ENCODE measurements at places on chromosomes 5 and 9. TPM values are rescaled to one million over a fixed set of nuclear protein-coding genes. Genes with fewer than 3 reads are reported as not detected.

PPP1R26 gene
- 12.5 TPM for polyA plus RNA-seq

FAXDC2 gene
- 45.3 TPM for polyA plus RNA-seq

TNFSF15 gene
- 6.0 TPM for polyA plus RNA-seq

FCN1 gene
- 3.0 TPM for polyA plus RNA-seq

SKP1 gene
- 586 TPM for polyA plus RNA-seq

FPGS gene
- 36.3 TPM for polyA plus RNA-seq

CBY3 gene
- polyA plus RNA-seq, result 0.26 TPM

All from left renal pelvis (tissue), 4 donors.